Activated CD4-positive, alpha-beta T cell treated with anti-CD3 and anti-CD28 coated beads for 4 hours (primary cell): ENCODE measurements at places on chromosomes 16 and 17.
A peak's percentile ranks its signal among the peaks of the same experiment; 100 is the strongest.

DNA sequence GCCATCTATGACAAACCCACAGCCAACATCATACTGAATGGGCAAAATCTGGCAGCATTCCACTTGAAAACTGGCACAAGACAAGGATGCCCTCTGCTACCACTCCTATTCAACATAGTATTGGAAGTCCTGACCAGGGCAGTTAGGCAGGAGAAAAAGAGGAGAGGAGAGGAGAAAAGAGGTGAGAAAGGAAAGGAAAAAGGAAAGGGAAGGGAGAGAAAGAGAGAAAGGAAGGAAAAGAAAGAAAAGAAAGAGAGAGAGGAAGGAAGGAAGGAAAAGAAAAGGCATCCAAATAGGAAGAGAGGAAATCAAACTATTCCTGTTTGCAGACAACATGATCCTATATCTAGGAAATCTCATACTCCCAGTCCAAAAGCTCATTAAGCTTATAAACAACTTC, 11.5 kb downstream of the STX8 start:
- no peak for DNase-seq

DNA sequence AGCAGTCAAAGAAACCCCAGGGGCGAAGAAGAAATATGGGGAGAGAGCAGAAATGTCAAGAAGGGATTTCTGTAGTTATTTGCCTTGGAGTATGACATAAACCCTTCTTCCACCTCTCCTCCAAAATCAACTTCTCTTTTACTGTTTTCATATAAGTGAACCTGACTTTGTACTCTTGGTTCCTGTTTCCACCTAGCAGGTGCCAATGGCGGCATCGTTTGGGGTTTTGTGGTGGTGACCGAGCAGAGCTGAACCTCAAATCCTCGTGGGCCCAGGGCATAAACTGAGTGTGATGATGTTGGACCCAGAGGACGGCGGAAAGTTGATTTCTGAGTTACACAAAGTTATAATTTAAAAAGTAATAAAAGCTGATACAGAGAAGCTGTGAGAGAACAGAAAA, 39.6 kb upstream of the PSMD7 start:
- no peak for DNase-seq

DNA sequence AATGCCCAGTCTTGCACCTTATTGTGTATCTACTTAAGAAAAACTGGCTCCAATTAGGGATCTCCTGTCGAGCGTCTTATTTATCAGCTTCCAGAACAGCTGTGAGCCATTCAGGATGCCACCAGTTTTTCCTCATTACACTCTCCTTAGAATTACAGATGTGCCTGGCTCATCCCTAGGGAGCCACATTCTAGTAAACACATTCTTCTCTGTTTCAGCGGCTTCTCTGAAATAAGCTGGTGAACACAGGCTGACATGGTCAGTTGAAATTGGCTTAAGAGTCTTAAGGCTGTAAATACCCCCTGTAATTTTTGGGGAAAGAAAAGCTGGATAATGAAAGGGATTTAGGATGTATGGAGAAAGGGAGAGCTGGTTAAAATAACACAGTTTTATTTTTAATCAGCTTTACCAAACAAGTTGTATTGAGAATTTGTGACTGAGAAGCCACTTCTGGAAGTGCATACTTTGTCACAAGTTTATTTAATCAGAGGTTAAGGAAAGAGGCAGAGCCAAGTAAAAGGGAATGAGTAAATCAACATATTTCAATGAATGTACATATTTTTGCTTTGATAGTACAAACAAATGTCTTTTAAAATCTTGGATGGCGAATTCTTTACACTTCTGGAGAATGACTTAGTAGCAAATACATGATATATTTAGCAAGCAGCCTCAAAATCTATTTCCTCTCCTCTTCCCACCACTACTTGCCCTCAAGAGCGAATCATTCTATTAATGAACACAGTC, 562.0 kb upstream of the GOT2 start:
- no peak for DNase-seq

GRCh38 chr16:52073024-52073423, 473.9 kb downstream of the TOX3 start:
- no peak for DNase-seq

GRCh38 chr16:70770626-70771552, 30.1 kb downstream of the VAC14 start:
- no peak for DNase-seq

- DNase-seq, result no peak
These were observed 7.8 kb upstream of the TEX2 start for GRCh38 chr17:64270885-64271284.

GRCh38 chr17:37322826-37323561, 52.8 kb upstream of the C17orf78 start:
- DNase-seq, result no peak

DNA sequence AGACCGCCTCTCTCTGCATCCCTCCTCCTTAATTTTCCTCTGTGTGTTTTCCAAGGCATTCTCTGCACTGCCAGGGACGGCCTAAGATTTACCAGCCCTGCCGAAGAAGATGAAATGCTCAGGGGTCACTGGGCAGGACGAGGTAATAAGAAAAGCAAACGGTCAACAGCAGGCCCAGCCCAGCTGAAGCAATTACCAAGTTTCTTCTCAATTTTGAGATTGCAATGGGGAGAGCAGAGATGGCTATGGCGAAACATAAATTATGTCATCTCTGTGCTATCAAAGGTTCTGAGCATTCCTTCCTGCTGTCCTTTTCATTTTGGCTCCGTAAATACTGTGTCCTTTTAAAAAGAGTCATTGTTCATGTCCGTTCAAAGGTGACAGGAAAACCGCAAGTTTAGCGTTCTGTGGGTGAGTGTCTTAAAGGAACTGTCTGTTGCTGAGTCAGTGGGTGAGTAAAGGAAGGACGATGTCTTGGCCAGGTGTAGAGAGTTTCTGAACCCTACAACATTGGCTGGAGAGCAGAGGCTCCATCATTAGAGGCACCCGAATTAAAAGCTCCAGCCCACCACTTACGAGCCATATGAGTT, 753.9 kb upstream of the EEF2KMT start:
- no peak for DNase-seq

DNA sequence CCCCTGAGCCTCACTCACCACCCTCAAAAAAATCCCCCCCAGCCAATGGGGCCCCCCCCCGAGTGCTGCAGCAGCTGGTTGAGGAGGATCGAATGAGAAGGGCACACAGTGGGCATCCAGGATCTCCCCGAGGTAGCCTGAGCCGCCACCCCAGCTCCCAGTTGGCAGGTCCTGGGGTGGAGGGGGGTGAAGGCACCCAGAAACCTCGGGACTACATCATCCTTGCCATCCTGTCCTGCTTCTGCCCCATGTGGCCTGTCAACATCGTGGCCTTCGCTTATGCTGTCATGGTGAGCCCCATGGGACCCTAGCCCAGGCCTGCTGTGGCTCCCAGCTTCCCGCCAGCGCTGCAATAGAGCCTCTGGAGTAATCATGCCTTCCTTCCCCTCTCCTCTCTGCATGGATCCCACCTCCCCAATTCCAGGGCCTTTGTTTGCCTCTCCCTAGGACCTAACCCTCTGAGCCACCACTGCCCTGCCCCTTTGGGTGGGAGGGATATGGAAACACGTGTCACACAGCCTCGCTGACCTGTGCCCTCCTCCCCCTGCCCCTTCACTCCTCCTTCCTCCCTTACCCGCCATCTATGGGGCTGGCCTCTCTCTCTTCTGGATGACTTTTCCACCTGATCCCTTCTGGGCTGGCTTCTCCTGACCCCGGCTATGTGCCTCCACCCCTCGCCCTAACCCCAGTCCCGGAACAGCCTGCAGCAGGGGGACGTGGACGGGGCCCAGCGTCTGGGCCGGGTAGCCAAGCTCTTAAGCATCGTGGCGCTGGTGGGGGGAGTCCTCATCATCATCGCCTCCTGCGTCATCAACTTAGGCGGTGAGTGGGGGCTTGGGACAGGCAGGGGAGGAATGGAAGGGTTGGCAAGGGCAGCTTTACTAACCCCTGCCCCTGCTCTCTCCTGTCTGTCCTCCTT, 1.9 kb downstream of the PRRT2 start:
- no peak for DNase-seq

- no peak for DNase-seq
These were observed 122.4 kb downstream of the USP31 start for GRCh38 chr16:23026784-23027362.

GRCh38 chr16:4837733-4838501, 9.2 kb downstream of the GLYR1 start:
- DNase-seq, result no peak

GRCh38 chr16:50685462-50686063, 4.5 kb upstream of the SNX20 start:
- no peak for DNase-seq

DNA sequence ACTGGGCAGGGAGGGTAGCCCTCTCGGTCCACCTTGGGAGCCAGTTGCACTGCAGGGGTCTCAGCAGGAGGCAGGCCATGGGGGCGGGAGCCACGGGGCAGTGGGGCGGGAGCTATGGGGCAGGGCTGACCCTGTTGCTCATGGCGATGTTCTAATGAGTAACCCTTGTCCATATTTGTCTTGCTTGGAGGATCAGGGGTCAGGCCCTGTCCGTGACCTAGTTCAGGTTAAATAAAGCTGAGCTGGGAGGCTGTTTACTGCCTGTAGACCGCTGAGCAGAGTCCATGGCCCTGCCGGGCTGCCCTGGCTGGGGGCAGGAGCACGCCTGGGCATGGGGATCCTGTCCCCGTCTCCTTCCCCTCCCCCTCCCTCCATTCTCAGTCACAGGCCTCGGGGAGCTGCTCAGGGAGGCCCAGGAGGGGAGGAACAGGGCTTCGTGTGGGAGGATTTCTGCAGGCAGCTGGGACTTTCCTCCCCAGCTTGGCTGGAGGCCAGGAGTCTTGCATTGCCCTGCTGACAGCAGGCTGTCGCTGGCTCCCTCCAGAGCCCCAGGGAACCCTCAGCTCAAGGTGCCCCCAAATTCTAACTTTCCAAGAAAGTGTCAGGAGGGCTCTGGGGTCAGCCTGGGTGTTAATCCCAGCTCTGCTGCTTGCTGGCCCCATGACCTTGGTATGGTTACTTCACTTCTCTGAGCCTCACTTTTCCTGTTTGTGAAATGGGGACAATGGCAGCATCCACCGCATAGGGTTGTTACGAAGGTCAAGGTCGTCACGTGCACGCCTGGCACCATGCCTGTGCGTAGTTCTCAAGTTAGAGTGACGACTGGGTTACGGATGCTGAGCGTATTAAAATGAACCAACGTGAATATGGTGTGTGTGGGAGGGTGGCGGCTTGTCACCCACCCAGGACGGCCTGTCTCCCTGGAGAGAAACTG, 6.1 kb upstream of the SERPINF2 start:
- peak; percentile 38 for DNase-seq

DNA sequence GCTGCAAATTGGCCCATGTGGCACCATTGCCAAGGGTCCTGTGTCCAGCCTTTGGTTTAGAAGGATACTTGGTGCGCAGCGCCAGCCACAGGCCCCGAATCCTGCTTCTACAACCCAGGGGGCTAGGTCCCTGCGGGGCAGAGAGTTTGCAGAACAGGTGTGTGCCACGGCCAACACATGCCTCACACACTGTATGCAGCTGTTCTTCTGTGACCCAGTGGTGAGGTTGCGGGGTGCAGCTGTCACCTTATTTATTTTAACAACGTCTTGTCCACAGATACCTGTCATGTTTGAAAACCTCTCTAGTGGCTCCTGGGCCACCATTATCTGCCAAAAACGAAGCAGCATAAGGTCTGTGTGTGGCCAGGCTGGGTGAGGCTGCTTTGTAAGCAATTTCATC, 11.6 kb downstream of the CBFA2T3 start:
- DNase-seq, result no peak

GRCh38 chr17:56602292-56603130, 9.0 kb downstream of the NOG start:
- no peak for DNase-seq

- no peak for DNase-seq
These were observed 143.7 kb downstream of the PMP22 start for GRCh38 chr17:15121426-15121825.

- no peak for DNase-seq
These were observed 669 bp upstream of the DCTPP1 start for GRCh38 chr16:30430428-30430970.

DNA sequence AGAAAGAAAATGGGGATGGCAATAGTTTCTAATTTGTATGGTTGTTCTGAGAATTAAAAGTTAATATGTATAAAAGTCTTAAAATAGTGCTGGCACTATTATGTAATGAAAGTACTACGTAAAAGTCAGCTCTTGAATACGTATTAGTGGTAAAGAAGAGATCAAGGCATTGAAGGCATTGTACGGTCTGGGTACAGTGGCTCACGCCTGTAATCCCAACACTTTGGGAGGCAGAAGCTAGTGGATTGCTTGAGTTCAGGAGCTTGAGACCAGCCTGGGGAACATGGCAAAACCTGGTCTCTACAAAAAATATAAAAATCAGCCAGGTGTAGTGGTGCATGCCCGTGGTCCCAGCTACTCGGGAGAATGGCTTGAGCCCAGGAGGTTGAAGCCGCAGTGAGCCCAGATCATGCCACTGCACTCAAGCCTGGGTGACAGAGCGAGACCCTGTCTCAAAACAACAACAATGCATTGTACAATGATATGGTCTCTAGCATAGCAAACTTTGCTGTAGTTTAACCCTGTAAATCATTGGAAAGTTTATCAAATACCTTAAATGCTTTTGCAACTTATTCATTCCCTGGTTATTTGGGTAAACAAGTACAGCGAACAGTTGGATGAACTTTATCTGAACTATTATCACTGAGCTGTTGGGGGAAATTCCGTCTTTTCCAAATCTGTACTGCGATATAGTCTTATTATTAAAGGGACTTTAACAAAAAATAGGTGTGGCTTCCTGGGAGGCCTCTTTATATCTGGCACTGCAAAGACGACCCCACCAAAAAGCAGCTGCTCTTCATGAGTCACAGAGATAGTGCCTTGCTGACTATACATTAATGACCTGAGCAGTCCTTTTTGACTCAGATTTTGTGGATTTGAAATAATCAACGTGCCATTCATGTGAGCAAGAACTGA, 73.6 kb downstream of the GPRC5B start:
- no peak for DNase-seq

- DNase-seq, result no peak
These were observed 6.4 kb downstream of the PDK2 start for GRCh38 chr17:50101346-50102163.

DNA sequence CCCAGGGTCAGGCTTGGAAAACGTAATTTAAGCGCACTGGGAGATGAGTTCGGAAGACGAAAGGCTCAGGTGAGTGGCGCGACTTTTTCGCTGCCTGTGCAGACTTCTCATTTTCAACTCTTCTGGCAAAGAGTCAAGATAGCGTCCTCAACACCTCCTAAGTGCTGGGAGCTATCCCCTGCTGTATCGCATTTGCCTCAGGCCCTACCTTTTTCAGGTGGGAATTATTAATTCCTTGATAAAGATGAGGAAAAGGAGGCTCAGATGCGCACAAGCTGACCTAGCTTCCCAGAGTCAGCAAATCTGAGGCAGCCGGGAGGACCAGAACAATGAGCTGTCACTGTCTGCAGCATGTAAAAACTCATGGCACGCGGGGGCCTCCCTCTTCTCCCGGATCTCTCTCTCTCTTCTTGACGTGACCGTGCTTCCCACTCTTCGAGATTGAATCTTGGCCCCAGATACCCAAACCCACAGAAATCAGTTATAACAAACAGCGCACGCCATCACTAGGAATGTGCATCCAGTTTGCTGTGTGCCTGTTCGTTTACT, 512 bp upstream of the ADAMTS18 start:
- no peak for DNase-seq

DNA sequence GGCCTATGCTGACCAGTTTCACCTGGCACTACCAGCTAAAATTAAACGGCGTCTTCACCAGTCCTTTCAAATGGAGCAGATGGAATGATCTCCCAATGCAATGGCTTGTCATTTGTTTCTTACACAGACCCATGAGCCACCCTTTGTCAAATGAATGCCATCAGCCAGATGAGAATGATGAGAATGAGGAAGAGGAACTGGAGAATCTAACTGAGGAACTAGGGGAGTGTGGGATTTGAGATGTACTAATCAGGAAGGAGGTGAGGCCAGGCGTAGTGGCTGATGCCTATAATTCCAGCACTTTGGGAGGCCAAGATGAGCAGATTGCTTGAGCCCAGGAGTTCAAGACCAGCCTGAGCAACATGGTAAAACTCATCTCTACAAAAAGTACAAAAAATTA, 116.4 kb downstream of the HS3ST3A1 start:
- DNase-seq, result no peak
